ENCODE measurements at places on chromosomes 1 and 21.

DNA sequence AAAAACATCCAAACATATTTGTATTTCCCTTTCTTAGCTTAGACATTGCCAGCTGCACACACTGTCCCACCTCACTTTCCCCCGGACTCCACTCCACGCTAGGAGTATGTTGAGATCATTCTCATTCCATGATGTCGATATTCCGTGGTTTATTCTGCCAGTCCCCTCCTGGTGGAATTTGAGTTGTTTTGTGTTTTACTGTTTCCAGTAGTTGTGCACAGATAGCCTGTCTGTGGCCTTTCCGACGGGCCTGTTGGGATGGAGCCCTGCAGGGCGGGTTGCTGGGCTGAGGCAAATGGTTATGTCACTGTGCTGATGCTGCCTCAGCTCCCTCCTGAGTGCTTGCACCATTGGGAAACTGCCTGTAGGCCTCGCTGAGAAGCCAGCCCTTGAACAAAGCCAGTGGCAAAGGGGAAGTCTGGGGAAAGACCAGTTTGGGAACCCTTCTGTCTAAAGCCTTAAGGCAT is 12.8 kb downstream of the TRAPPC10 start:
- DNase-seq = no peak

- no peak for DNase-seq
These were observed 37.0 kb downstream of the NDUFS5 start for GRCh38 chr1:39063191-39063590.

DNA sequence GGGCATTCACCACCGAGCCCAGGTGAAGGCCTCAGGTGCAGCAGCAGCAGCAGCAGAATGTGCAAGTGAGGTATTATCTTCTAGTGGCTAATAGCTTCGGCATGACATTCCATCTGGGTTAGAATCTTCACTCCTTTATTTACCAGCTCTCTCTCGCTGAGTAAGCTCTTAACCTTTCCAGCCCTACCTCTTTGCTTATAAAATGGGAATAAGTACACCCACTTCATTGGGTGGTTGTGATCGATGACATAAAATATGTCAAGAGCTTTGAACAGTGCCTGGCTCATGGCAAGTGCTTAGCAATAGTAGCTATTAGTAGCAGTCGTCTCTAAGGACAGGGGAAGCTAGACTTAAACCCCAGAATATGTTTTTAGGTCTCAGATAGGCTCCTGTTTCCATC is 149.5 kb downstream of the NOS1AP start:
- DNase-seq = no peak

DNA sequence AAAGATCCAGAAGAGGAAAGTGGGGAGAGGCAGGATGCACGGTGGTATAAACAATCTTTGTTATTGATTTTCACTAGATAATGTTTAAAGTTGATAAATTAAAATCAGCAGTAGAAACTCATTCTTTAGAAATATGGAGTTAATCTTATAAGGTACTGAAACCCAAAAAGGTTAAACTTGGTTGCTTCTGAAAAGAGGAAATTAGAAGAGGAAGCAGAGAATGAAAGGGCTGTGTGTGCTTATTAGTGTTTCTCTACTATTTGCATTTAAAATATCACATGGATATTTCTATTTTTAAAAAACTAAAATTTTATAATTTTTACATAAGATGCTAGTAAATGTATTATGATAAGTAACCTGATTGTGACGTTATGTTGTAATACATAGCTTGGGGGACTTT is 24.4 kb downstream of the C1orf141 start:
- DNase-seq = no peak

GRCh38 chr1:2248127-2248826 is 20.2 kb downstream of the SKI start:
- DNase-seq = no peak

GRCh38 chr1:147720557-147720956 is 39.8 kb downstream of the GJA5 start:
- DNase-seq = no peak

- DNase-seq = no peak
These were observed at the start of gene SPATC1L for GRCh38 chr21:46183910-46184624. SPATC1L (minus strand) TSS chr21:46184459; CDS start chr21:46182816, 1,643 bp downstream.

All from T1000 (cell line).